Stimulated activated CD4-positive, alpha-beta T cell treated with anti-CD3 and anti-CD28 coated beads, Interleukin-1b, Interleukin-23, amount 100 ng/mL, for 1 hour (primary cell): ENCODE measurements at places on chromosomes 5 and 9.

- no peak for DNase-seq
Measured at GRCh38 chr5:903756-904096, 11.0 kb downstream of the TRIP13 start.

- DNase-seq = no peak
Measured at GRCh38 chr9:8677741-8678140, 878.2 kb upstream of the DMAC1 start.

DNA sequence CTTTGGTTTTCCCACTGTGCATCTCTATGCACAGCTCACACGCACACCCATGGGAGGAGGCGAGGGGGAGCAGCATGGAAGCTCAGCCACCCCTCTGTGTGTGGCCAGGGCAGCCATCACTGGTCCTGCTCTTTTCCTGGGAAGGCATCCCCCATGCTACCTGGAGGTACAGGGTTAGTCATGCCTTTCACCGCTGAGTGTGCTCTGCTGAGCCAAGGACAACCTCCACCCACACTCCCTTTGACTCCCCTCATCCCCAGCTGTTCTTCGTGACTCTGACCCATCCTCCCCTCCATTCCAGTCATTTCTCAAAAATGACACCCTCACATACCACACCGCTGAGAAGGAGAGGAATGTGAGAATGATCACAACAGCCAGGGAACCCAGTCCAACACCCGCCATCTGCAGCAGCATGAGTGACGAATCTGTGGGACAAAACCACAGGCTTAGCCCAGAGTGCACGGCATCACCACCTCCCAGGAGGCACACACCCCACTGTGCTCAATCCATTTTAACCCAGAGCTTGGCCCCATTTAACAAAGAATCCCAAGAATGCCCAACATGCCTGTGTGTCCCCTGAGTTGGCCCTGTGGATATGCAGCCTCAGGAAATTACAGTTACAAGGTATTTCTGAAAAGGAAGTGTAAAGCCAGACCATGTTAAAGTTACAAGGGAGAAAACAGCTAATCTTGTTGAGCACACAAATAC is 133.4 kb downstream of the SUSD1 start:
- no peak for DNase-seq

DNA sequence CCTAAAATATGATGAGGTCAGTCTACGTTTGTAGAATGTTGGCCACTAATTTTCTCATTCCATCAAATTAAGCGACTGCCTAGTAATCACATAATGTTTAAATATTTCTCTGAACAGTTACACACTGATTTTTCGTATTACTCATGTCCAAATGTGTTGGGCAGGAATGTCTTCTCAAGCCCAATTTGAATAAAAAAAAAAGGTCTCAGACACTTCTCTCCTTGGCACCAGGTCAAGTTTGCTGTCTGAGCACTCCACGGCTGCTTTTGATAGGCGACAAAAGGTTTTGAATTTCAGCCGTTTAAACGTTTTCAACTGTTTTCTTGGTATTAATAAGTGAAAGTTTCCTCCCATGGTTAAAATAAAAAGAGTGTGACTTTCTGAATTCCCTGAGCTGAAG is 542.1 kb downstream of the IRX1 start:
- DNase-seq = no peak

DNA sequence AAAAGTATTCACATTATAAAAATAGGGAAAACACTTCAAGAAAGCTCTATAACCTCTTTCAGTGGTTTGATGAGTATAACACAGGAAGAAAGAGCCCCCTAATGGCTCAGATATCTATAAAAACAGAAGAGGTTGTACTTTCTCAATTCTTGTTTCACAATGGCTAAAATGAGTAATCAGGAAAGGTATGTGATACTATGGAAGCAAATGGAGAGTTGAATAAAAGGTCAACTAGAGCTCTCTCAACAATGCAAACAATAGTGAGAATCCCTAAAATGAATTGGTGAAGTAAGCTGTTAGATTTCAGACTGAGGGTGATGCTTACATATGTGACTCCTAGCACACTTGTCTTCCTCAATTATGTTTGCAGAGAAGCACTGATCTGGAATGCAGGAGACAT is 584.6 kb upstream of the CDH18 start:
- no peak for DNase-seq

GRCh38 chr9:3692606-3693005 is 166.8 kb upstream of the RFX3 start:
- no peak for DNase-seq

- DNase-seq = no peak
Measured at GRCh38 chr5:180376511-180376910, 23.4 kb upstream of the GFPT2 start.

- no peak for DNase-seq
Measured at GRCh38 chr5:53302529-53302928, 177.9 kb upstream of the FST start.
